ENCODE measurements at places on chromosomes 1 and 21.

GRCh38 chr1:67748630-67749029 is 63.6 kb downstream of the GADD45A start:
- DNase-seq, result no peak

DNA sequence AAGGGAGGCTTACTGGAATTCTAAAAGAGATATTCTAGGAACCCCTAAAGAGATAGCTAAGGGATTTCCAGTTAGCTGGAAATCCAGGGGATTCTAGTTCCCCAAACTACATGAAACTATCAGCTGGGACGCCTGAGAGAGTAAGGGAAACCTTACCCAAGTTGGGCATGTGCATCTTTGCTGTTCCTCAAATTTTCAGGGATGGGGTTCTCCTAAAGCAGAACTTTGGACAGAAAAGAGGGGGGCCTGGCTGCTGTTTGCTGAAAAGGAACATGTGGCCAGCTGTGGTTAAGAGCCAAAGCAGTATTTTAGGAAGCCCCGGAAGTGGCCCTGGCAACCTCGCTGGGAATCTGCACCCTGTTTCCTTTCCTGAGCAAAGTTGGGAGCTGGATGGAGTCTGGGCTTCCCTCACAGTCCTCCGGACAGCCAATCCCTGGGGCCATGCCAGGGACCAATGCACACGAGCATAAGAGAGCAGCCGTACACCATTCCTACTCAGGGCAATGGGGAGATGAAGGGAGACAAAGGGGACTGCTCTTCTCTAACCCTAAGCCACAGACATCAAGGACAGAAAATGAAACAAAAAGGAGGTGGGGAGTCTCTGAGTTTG is 154.3 kb downstream of the PLXNA2 start:
- no peak for DNase-seq

DNA sequence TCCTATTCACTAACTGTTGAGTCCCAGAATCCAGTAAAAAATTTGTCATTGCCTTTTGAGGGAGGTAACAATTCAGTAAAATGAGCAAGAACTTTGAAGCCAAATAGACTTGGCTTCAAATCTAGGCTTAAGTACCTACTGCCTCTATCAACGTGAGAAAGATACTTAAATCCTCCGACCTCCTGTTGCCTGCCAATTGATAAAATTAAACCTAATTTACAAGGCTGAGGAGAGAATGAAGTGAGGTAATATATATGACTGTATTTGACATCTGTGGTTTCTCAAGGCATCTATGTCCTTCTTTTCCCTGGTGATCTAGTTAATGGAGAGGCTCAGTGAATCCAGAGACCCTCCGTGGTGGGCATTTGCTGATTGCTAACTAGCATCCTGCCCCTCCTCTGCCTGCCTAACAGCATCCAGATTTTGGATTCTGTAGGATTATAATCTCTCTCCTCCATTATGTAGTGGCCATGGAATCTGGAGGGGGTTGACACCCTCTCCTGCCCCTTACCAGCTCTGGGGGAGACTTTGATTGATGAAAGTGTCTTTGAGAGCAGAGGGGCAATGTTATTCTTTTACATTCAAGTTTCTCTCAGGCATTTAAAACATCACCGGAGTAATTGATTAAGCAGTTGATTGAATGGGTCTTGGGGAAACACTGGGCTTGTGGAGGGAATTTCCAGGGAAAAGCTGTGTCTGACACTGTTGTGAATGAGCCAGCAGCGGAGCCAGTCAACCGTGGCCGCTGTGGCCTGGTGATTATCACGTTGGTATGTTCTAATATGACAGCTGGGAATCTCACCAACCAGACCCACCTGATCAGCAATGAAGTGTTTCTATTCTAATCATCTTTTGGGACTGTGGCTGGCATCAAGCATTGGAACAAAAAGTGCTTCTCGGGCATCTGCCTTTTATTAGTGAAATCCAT is 140.7 kb upstream of the FAM78B start:
- DNase-seq, result no peak

DNA sequence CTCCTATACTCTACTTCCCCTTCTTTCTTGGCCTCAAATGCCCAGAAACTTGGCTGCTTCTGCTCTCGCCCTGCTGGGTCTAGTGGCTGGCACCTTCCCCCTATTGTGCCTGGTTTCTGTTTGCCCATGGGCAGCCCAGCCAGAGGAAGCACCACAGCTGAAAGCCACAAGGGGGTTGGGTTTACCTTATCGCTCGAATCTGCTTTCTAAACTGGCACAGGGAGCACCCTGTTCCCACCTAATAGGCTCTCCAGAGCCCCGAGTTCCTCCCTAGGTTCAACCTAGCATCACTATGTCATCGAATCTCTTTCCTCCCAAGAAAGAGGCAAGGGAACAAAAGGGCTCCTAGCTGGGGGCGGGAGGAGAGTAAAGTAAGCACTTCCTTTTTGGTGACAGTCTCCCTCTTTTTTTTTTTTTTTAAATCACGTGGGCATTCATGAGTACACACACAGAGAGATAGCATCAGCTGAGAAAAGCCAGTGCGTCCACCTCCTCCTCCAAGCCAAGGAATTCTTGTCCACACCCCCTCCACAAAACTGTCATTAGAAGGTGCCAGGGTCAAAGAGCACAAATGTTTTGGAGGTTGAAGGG is 72.8 kb downstream of the PLEKHA6 start:
- DNase-seq, result no peak

DNA sequence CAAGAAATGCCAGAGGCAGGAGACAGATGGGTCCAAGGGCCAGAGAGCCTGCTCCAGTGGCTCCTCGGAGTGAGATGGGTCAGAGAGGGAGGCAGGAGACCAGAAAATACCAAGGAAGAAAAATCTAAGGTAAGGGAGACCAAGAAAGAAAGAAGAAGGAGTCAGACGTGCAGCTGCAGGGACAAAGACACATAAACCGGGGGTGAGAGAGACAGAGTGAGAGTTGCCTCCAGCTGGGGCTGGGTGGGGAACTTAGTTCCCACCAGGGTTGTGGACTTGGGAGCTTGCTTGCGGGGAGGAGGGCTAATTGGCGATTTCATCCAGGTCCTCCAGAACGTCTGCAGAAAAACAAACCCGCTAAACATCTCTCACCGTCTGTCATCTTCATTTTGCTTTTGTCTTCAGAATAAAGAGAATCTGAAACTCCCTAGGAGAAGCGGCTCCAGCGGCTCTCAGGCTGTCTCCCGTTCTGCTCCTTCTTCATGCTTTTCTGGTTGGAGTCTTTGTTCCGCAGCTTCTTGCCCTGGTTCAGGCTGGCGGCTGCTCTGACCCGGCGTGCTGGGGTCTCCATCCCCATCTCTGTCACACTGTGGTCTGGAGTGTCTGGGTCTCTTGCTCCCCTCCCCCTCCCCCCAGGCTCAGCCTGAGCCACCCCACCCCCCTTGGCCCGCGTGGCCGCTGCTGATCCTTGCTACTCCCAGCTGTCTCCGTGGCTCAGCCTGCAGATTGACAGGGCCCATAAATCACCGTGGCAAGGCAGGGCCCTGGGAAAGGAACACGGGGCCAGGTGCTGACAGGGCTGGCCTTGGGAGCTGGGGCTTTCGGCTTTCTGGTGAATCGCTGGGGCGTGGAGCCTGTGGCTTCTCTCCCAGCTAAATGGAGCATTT is 66.6 kb downstream of the UBIAD1 start:
- DNase-seq, result peak; percentile 19

DNA sequence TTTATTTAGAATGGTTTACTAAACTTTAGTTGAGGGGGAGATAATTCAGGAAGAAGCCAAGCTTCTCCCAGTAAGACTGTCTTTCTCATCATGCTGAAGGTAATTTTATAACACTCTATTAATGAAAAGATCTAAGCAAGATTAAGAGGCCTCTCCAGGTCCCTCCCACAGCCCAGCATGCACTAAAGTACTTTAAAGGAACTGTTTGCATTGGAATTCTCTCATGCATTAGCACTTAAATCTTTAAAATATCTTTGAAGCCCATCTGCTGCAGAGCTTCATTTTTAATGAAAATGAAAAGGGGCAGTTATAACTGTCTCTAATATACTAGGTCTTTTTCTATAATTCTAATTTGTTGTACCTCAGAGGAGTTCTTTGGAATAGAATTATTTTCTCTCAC is 1379.1 kb upstream of the ADGRL4 start:
- no peak for DNase-seq

- peak; percentile 45 for DNase-seq
Observed at GRCh38 chr1:108560874-108561459, 1.1 kb downstream of the EEIG2 start.

- no peak for DNase-seq
Observed at GRCh38 chr1:152623203-152623844, 421 bp upstream of the LCE3A start.

DNA sequence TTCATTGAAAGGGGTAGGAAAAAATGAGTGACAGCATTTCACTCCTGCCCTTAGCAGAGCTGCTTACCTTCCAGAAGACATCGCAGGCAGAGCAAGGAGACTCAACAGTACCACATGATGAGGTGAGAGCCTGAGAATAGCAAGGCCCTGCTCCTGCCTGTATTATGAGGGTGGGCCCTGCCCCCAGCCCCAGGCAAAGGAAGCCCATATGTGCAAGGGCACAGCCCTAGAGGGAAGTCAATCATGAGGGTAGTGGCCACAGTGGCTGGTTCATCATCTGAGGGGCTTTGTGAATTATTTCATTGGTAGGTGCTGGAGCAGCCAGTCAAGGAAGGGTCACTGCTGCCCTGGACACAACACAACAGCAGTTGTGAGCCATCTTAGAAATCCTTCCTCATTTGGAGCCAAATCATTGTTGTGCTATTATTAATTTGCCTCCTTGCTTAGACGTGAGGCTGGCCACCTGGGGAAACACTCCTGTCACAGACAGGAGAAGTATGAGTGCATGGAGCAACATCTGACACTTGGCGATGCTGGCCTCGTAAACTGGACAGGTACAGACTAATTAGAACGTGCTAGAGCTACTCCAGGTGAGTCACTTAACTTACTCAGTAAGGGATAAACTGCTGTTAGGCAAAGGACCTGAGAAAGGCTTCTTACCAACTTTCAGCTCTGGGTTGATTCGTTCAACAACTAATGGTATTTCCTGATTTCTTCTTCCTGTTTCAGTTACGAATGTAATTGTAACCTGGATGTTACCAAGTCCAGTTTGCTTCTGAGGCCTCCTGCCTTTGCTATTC is 22.7 kb upstream of the ACBD6 start:
- DNase-seq, result no peak

- no peak for DNase-seq
Observed at GRCh38 chr1:15154480-15155036, 1.0 kb downstream of the TMEM51 start.

GRCh38 chr1:5992026-5992813 is at the start of gene NPHP4:
Gene NPHP4 (minus strand): TSS chr1:5992425. CDS start chr1:5986289, 6,136 bp downstream.
- DNase-seq, result peak; percentile 100

- DNase-seq, result no peak
Observed at GRCh38 chr1:51728611-51729155, 111.8 kb downstream of the OSBPL9 start.

GRCh38 chr1:235725434-235725833 is 75.8 kb upstream of the GNG4 start:
- DNase-seq, result no peak

DNA sequence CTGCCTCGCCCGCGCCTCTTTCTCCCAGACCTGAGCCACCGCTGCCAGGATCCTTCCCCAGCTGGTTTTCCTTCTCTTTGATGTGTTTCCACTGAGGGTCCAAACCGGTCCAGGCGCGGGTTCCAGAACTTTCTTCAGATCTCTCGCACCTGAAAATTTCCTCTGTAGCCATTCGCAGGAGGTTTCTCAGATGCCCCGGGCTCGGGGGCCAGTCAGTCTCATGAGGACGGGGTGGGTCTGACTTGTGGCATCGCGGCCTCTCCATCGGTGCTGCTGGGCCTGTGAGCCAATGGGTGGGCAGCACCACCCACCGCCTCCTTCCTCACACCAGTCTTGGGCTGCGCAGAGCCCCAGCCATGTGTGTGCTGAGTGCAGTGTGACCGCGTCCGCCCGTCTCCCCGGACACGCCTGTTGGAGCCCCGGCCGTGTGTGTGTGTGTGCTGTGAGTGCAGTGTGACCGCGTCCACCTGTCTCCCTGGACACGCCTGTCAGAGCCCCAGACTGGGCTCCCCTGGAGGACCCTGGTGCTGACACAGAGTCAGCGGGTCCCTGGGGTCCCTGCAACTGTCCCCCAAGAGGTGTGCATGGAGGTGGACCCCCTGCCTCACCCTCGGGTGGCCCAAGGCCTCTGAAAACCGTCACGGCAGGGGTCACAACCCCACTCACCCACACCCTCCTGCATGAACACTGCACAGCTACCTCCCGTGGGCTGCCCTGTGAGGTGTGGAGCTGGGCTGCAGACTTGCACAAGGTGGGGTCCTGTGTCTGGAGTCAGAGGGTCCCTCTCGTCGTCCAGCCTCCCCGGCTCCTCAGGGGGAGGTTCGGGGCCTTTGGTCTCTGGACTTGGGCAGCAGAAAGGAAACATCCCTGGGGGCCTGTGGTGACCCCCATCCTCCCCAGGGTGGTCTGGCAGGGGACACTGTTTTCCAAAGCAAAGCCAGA is 20.2 kb downstream of the COL18A1 start:
- no peak for DNase-seq

- DNase-seq, result no peak
Observed at GRCh38 chr1:55287723-55288122, 72.6 kb upstream of the USP24 start.

DNA sequence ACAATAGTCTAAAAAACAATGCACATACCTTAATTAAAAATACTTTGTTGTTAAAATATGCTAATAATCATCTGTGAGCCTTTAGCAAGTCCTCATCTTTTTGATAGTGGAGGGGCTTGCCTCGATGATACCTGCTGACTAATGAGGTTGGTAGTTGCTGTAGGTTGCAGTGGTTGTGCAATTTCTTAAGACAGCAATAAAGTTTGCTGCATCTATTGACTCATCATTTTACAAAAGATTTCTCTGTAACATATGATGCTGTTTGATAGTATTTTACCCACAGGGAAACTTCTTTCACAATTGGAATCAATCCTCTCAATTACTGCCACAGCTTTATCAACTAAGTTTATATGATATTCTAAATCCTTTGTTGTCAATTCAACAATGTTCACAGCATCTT is 7.6 kb downstream of the C1orf87 start:
- DNase-seq, result no peak

- no peak for DNase-seq
Observed at GRCh38 chr1:56472860-56473259, 106.5 kb downstream of the PLPP3 start.

DNA sequence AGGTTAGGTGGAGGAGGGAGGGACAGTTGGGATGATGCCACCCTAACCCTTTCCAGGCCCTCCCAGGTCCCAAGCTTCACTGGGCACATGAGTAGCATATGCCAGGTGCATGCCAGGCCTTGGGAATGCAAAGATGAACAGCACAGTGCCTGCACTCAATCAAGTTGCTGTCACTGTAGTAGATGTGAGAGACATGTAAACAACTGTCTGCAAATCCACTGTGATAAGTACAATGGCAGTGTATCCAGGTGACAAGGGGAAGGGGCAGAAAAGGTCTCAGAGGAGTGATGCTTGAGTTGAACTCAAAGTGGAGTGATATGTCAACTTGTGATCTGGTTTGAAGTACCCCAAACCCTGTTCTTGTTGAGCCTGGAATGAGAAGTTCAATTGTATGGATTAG is 49.5 kb upstream of the LRRN2 start:
- DNase-seq, result no peak
